Hematopoietic multipotent progenitor cell treated with erythropoietin and hydrocortisone succinate and interleukin-3 and kit ligand, for 15 days (in vitro differentiated cells): ENCODE measurements at places on chromosomes 2 and 18.

- DNase-seq = no peak
Measured at GRCh38 chr2:86066007-86066578, 39.6 kb downstream of the POLR1A start.

GRCh38 chr18:8938817-8939216, 163.7 kb upstream of the NDUFV2 start:
- no peak for DNase-seq

- no peak for DNase-seq
Measured at GRCh38 chr2:207149249-207150213, 16.2 kb downstream of the KLF7 start.

- DNase-seq = no peak
Measured at GRCh38 chr18:64403784-64404503, 255.1 kb upstream of the LINC00305 start.

DNA sequence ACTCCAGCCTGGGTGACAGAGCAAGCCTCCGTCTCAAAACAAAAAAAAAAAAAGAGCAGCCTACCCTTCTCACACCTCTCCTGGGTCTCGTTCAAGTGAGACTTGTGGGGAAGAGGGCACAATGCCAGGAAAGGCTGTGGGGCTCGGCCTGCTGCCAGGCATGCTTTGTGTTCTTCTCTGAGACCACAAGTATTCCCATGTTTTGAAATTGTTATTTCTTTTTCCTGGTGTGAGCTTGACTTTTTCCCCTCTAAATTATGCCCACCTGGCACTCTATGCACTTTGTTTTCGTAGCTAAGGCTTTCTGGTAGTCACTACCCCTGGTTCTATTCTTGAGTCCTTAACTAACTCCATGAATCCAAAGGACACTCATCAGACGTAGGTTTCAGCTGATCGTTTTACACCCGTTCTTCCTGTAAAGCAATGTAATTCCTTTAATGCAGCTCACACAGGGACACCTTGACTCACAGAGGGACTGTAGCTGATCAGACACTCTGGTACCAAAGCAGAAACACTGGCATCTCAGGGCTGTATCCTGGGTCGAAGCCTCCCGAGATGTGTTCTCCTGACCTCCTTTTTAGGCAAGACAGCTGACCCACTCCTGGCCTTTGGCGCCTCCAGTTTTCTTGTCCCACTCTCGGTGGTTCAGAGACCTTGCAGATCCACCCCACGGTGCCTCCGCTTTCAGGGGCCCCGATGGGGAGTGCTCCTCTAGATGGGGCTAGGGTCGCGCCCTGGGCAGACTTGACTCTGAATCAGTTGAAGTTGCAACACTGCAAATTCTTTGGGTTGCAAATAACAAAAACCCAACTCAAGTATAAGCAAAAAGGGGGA, 193.3 kb upstream of the AGAP1 start:
- DNase-seq = no peak

DNA sequence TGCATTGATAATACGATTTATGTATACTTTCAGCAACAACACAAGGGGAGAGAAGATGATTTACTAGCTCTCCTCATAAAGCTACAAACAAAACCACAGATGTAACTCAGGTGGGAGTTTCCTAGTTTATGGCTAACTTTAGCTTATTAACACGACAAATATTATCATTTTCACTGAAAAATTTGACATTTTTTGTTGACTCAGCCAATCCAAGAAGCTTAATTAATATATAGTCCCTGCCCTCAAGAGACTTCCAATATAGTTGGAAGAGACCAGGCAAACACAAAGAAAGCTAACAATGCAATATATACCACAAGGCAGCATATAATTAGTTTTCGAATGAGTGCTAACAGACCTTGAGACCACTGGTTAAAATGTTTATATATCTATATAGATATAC, 775 bp downstream of the WDR12 start:
- DNase-seq = peak; percentile 4

GRCh38 chr2:55416786-55417568, 2.7 kb downstream of the CCDC88A start:
- peak; percentile 11 for DNase-seq

DNA sequence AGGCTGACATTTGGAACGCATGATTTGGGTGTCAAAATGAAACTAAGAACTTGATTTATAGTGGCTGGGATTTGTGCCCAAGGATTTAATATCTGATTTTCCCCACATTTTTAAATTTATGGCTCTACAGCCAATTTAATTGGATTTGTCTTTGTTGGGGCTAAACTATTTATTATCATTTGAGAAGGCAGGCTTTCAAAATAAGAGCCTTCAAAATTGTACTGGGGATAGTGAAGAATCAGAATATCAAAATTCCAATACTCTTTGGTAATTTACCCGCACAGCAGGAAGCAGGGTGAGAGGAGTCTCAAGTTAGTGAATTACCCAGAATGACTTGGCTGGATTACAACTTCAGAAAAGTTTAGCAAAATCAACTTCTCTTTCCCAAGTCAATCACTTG, 278.1 kb downstream of the LRATD1 start:
- no peak for DNase-seq

DNA sequence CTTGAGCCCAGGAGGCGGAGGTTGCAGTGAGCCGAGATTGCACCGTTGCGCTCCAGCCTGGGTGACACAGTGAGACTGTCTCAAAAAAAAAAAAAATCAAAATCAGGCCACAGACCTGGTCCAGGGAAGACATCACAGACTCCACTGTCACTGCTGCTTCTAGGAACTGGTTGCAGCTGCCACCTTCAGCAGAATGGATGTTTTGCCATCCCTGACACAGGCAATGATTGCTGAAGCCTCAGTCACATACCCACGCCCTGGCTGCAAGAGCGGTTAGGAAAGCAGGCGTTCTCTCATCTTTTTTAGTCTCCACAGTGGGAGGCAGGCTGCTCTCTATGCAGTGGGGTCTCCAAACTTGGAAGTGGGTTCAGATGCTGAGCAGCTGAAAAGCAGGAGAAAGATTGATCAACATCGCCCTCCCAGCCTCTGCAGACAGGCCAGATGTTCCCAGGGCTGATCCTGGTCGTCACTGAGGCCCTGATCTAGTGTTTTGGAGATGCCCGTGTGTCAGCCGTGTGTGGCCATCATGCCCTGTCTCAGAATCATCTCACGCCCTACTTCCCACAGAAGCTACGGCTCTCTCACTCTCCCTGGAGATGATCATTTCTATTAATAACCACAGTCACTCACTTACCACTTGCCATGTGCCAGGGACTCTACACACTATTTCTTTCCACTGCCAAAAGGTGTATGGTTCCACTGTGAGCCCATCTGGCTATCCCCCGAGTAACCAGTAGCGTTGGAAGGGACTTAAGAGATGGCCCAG, 91.8 kb downstream of the PLB1 start:
- no peak for DNase-seq

DNA sequence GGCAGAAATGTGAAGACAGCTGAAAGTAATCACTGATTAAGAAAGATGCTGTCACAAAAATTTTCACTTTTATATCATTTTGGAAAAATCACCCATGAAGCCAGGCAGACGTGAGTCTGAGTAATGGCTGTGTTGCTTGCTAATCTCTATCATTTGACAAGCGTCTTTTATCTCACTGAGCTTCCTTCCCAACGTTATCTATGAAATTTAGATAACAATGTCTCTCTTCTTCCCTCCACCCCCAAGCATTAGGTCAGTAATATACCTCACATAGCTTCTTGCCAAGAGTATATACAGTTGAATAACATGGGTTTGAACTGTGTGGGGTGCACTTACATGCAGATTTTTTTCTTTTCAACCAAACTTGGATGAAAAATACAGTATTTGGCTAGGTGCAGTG, 388.6 kb upstream of the NRXN1 start:
- no peak for DNase-seq

GRCh38 chr2:143150287-143150686, 21.1 kb downstream of the ARHGAP15 start:
- DNase-seq = no peak
